Muscle of leg (tissue), 16 donors: ENCODE measurements at places on chromosomes 12 and 14. TPM values are rescaled to one million over a fixed set of nuclear protein-coding genes. Genes with fewer than 3 reads are reported as not detected.

DNA sequence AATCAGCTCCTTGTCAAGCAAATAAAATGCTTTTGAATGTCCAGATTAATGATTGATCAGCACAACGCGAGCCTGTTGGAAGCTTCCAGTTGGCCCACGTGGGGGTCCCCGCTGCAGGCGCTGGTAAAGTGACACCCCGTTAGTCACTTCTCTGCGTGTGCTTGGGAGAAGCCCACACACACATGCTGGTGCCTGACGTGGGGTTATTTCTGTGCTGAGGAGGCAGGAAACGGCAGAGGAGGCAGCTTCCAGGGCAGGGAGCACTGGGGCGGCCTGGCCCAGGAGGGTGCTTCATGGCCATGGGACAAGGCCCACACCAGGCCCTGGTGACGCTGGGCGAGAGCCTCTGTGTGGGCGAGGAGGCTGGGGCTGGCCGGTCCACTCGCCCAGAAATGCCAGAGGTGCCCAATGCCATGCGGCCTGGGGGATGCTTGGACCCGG lies 101.5 kb downstream of the KIF26A start:
- H3K4me3 ChIP-seq: no peak overlapping the region
- peaks cover 29% of the 10 kb centered on the region for H3K4me1 ChIP-seq
- peak overlapping the region; percentile 69 for H3K27ac ChIP-seq
- H3K27me3 ChIP-seq: no peaks in the 10 kb centered on the region

DNA sequence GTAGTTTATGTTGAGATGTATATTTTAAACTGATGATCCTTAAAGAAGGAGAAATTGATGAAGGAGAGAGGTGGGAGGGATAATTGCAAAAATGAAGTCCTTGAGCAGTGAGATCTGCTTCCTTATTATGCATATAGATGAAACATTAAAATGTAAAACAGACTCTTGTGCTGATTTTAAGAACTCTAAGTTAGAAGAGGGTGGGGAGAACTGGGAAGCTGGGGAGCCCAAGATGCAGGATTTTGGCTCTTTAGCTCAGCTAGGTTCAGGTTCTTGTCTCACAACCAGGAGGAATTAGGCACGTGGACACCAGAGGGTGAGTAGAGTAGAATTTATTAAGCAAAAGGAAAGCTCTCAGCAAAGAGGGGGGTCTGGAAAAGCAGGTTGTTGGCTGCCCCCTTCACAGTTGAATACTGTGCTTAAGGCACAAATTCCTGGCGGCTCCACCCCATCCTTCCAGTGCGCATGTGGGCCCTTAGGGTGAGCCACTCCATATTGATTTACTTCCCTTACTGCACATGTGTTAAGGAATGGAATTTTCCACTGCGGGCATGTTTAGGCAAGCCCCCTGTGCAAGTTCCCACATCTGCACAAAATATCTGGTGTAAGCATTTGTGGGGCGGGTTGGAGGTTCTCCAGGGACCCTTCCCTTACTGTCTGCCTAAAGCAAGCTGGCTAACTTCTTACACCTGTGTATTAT lies 141.9 kb downstream of the BICD1 start:
- H3K36me3 ChIP-seq: no peaks in the 10 kb centered on the region
- H3K4me3 ChIP-seq: no peak overlapping the region
- peak; percentile 14 for DNase-seq
- H3K27me3 ChIP-seq: no peaks in the 10 kb centered on the region
- H3K4me1 ChIP-seq: no peaks in the 10 kb centered on the region

GRCh38 chr12:27343255-27344000 lies 10.8 kb downstream of the BMAL2 start:
- no peaks in the 10 kb centered on the region for H3K36me3 ChIP-seq
- H3K27ac ChIP-seq: no peak overlapping the region
- no peaks in the 10 kb centered on the region for H3K4me1 ChIP-seq

GRCh38 chr14:70943838-70944237 lies 36.6 kb downstream of the PCNX1 start:
- no peak for DNase-seq
- no peaks in the 10 kb centered on the region for H3K27me3 ChIP-seq
- H3K27ac ChIP-seq: no peak overlapping the region
- peaks cover 7% of the 10 kb centered on the region for H3K36me3 ChIP-seq

DIO3 gene
- total RNA-seq: 3.3 TPM

SCN8A gene
- total RNA-seq: 0.35 TPM

GRCh38 chr12:90851800-90852718 lies 102.9 kb downstream of the CCER1 start:
- no peaks in the 10 kb centered on the region for H3K4me1 ChIP-seq
- H3K27me3 ChIP-seq: no peaks in the 10 kb centered on the region
- DNase-seq: peak; percentile 11

DNA sequence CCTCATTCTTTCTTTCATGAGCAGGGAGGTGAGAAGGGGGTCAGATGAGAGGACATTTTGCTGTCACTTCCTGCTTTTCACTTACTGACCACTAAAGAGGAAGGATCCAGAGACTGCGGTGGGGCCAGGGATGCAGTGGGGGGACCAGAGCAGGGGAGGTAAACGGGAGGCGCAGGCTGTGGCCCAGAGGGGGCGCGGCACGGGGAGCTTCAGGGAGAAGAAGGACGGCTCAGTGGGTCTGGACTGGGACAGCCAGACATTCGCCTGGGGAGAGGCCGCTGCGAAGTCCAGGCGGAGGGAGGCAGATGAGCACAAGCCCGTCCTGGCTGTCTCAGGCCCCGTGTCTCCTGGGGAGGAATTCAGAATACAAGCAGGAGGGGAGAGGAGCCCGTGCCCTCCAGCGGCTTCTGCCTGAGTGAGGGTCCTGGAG lies 41.2 kb downstream of the SLC6A12 start:
- peaks cover 18% of the 10 kb centered on the region for H3K27me3 ChIP-seq
- no peak overlapping the region for H3K27ac ChIP-seq
- H3K4me1 ChIP-seq: peaks cover 76% of the 10 kb centered on the region
- H3K36me3 ChIP-seq: no peaks in the 10 kb centered on the region

- H3K27me3 ChIP-seq: peaks cover 2% of the 10 kb centered on the region
- H3K4me3 ChIP-seq: no peak overlapping the region
- peak; percentile 11 for DNase-seq
- H3K27ac ChIP-seq: peak overlapping the region; percentile 69
Observed at GRCh38 chr12:109130297-109131153, 14.1 kb downstream of the ACACB start.

ADCK1 gene
- total RNA-seq: 2.8 TPM

CMKLR1 gene
- 3.0 TPM for total RNA-seq

DNA sequence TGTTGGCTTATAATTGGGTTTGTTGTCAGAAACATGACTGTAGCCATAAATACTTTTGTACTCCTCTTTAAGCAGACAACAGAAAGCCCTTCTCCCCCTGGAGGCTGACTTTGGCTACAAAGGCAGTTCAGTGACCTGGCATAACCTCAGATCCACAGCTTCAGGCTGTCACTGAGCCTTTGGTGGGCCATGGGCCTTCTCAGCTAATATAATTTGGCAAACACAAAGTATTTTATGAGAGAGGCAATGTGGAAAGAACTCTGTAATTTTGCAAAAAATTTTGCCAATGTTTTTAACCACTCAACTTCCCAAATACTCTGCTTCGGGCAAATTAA lies 15.5 kb upstream of the MGP start:
- no peak for DNase-seq
- H3K36me3 ChIP-seq: no peaks in the 10 kb centered on the region
- H3K4me3 ChIP-seq: no peak overlapping the region
- H3K4me1 ChIP-seq: peaks cover 3% of the 10 kb centered on the region
- no peaks in the 10 kb centered on the region for H3K27me3 ChIP-seq
- no peak overlapping the region for H3K27ac ChIP-seq

DNA sequence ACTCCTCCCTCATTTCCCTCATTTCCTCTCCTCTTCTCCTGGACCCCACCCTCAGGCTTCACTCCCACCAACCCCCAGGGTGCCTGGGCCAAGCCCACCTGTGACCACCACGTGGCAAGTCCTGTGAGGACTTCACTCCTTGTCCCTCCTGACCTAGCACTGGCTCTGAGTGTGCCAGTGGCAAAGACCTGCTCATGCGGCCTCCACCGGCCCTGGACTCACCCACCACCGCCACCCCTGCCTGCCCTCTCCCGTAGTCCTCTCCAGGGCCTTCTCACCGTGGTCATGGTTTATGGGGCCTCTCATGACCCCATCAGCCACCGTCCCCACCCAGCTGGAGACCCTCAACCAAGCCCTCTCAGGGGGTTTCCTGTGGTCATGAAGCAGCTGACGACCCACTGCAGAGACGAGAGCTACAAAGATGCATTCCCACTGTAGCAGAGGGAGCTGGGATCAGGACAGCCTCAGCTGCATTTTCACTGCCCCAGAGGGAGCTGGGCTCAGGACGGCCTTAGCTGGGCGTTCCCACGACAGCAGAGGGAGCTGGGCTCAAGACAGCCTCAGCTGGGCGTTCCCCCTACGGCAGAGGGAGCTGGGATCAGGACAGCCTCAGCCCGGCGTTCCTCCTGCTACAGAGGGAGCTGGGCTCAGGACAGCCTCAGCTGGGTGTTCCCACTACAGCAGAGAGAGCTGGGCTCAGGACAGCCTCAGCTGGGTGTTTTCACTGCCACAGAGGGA lies 3.2 kb upstream of the C14orf180 start:
- H3K27me3 ChIP-seq: peaks cover 3% of the 10 kb centered on the region
- no peak overlapping the region for H3K4me3 ChIP-seq
- no peaks in the 10 kb centered on the region for H3K36me3 ChIP-seq
- H3K4me1 ChIP-seq: peaks cover 98% of the 10 kb centered on the region
- no peak overlapping the region for H3K27ac ChIP-seq

SIX6 gene
- total RNA-seq: not detected
